ENCODE measurements at places on chromosomes 16 and 17.

GRCh38 chr16:83113317-83113716 lies 486.5 kb downstream of the CDH13 start:
- DNase-seq, result no peak

DNA sequence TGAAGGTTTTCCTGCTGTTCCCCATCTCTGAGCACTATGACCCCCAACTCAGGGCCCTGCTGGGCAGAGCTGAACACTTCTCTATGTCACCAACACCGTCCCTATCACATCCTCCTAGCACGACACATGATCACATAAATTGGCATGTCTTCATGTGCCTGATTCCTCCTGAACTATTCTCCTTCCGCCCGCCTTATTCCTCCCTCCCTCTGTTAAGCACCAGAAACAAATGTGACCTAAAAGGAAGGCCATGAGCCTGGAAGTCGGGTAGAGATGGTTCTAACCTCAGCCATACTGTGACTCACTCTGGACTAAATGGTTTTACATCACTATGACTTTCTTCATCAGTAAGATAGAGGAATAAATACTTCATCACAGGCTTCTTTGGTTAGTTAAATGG lies 80.8 kb upstream of the DYNLRB2 start:
- DNase-seq, result no peak

- DNase-seq, result no peak
Measured at GRCh38 chr16:21526923-21527807, 72.2 kb upstream of the METTL9 start.

- no peak for DNase-seq
Measured at GRCh38 chr17:35245196-35245486, 2.3 kb downstream of the SLFN5 start.

GRCh38 chr16:6157806-6158205 lies 1060.2 kb upstream of the EEF2KMT start:
- DNase-seq, result no peak

DNA sequence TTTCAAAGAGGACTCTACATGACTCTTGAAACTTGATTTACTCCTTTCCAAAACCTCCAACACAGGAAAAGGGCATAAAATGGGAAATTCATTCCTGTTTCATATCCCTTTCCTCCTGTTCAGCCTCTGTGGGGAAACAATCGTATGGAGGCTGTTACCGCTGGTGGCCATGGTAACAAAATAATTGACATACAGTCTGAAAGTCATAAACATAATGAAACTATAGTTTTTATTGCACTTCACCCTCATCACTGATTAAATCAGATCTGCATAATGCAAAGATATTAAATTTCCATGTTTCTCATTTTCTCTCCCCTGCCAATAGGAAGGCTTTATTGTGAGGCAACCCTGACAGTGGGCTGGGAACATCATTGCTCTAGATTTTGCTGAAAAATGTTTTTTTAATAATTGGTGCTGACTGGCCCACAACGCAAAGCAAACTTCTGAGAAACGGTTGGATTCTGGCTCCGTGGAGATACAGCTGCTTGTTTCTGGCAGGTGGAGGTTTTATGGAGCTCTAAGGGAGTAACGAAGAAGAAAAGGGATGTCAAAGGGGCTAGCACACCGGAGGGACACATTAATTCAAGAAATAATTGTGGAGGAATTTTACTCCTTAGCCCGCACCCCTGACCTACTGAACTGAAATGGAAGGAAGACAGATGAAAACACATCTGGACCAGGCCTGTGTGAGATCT lies 154.2 kb upstream of the SHISA6 start:
- DNase-seq, result no peak

DNA sequence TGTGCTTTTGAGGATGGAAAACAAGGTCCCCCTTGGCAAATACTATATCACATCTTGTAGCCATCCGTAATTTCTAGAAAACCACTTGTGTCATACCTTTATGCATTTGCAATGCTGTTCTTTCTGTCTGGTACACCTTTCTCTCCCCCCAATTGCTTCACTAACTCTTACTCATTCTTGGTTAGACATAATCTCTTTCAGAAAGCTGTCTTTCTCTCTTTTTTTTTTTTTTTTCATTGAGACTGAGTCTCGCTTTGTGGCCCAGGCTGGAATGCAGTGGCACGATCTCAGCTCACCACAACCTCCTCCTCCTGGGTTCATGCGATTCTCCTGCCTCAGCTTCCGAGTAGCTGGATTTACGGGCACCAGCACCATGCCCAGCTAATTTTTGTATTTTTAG lies 94.9 kb upstream of the C17orf78 start:
- DNase-seq, result no peak

- DNase-seq, result no peak
Measured at GRCh38 chr17:38917259-38917658, 8.2 kb upstream of the LASP1NB start.

DNA sequence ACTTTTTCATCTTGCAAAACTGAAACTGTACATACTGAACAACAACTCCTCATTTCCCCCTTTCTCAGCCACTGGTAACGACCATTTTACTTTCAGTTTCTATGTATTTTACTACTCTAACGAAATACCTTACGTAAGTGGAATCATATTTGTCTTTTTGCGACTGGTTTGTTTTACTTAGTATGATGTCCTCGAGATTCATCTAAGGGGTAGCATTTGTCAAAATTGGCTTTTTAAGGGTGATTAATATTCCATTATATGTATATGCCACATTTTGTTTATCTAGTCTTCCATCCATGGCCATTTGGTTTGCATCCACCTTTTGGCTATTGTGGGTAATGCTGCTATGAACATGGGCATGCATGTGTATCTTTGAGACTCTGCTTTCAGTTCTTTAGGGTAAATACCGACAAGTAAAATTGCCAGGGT lies 10.4 kb downstream of the KPNB1 start:
- no peak for DNase-seq

- DNase-seq, result no peak
Measured at GRCh38 chr17:60076811-60077210, 1.9 kb downstream of the HEATR6 start.

DNA sequence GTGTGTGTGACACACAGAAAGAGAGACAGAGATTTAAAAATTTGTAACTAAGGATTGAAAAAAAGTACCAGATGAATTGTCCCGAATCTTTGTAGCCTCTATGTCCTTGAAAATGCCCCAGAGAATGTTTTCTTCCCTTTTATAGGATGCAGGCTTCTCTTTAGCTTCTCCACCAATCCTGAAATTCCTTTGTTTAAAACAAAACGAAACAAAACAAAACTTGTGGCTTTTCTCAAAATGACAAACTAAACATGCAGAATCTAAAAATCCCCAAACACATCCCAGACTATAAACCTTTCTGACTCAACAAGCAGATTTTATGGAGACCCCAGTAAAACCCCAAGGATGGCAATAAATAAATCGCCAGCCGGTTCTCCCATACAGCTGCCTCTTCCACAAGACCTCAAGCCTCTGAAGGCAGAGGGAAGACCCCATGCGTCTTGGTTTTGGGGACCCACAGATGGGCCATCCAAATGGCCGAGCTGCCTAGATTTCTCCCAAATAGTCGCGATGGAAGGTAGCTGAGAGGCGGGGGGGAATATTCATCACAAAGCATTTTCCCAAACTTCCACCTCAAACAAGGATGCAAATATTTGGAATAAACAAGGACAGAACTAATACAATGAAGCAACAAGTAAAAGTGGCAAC lies 269.5 kb upstream of the FOXF1 start:
- no peak for DNase-seq

GRCh38 chr16:86078121-86078600 lies 179.2 kb downstream of the IRF8 start:
- no peak for DNase-seq

DNA sequence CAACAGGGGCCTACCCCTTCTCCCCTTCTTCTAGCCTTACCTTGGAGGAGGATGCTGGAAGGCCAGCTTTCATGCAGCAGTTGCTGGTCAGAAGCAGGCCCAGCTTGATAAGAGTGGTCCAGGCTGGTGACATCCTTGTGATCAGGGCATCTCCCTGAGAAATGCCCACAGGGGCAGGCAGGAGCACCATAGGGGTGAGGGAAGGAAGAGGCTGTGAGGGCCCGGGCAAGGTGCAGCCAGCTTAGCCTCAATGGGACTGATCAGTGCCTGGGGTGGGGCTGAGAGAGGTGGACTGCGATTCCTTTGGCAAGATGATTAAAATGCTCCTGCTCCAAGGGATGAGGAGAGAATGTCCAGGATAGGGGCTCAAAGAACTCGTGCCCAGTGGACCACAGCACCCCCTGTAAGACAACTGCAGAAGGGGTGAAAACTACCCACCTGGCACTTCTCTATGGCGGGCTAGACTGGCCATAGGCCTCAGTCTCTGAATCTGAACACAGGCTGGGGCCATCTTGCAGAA lies 9.5 kb upstream of the GALK1 start:
- DNase-seq, result no peak

DNA sequence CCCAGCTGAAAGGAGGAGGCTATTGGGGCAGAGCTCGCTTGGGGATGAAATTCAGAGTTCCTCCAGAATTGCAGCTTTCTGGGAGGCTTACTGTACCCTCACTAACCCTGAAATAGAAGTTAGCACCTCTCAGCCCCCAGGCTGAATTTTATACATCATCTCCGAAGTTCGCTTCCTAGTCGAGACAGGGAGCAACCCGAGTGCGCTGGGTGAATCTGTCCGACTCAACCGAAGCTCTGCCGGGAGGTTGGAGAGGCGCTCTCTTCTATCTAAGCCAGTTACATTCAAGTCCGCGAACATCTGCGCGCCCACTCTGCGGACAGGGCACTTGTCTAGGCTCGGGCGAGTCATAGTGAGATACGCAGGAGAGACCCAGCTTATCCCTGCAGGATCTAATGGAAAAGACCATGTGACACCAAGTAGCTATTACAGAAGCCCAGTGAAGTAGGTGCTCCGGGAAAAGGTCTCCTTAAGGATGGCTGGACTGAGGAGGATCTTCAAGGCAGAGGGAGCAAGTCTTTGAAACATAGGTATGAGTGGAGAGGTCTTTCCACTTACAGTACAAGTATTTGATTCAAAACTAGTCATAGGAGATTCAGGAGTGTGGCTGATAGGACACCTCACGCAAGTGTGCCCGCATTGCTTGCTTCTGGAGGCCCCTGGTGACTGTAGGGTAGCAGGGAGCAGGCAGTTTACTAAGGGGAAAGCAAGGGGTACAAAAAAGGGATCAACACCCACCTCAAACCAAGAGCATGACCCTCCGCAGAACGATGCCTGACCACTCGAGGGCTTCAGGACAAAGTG lies 646 bp upstream of the HES7 start:
- no peak for DNase-seq

GRCh38 chr16:73129455-73129854 lies 81.5 kb upstream of the ZFHX3 start:
- DNase-seq, result no peak

DNA sequence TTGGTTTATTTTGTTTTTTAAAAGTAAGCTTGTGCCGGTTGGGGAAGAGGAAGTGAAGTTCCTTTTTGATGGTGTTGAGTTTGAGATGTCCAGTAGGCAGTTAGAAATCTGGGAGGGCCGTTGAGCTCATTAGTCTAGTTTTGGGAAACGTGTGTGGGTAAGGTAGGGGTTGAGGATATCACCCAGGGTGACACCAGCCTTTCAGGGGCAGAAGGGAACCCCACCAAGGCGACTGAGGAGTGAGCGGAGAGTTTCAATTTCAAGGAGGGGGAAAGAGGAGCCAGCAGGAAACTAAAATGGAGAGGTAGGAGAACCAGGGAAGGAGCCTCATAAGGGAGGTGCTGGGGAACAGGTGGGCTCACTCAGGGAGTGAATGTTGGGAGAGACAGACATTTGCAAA lies 22.7 kb downstream of the HAPSTR1 start:
- DNase-seq, result no peak

- DNase-seq, result no peak
Measured at GRCh38 chr16:149024-149660, 3.3 kb upstream of the HBZ start.

DNA sequence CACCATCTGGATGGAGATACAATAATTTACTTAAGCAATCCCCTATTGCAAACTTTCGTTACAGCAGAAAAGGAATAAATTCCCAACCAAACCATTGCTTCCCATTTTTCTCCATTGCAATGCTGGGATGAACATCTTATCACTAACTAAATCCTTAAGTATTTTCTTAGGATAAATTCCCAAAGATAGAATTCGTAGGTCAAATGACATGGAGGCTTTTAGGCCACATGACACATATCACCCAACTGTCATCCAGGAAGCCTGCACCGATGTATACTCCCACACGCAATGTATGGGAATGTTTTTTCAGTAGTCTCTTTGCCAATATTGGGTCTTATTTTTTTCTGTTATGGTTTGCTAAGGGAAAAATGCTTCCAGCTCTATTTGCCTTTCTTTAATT lies 1.6 kb upstream of the TLCD2 start:
- DNase-seq, result no peak

All from activated naive CD4-positive, alpha-beta T cell (primary cell).